ENCODE measurements at places on chromosomes 5 and 9. TPM values are rescaled to one million over a fixed set of nuclear protein-coding genes. Genes with fewer than 3 reads are reported as not detected.

DNA sequence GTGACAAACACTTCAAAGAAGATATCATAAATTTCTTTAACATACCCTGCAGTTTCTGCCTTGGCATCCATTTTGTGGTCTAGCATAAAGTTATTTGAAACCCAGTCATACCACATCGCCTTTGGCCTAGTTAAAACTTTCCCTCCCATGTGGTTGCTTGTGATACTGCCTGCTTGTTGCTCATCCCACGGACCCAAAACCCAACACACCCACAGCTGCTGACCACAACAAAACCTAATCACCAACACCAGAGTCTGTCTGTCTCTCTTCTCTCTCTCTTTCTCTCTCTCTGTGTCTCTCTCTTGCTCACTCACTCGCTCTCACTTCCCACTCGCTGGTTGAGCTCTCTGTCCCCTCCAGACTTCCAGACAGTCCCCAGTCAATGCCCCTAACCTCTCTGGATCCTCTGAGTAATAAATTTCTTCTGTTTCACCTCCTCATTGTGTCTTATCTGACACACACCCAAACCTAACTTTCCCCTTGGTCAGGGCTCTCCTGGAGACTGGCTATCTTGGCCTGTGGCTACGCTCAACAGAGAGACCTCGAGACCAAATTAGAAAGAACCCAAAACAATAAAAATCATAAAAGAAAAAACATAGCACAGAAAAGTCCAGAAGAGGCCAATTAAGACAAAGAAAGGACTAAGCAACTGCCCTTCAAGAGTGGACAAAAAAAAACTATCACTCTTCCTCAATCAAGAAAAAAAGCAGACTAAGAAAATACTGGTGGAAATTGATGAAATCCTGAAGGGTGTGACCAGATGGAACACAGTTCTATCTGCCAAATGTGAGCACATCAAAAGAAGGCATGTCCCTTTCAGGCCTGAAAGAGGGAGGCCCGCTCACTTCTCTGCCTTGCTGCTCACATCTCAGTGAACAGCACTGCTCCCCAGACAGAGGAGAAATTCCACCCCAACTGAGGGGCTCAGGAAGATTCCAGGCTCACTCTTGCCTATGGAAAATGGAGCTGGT lies 41.5 kb downstream of the TTLL11 start:
- no peak for DNase-seq

MOB3B gene
- 11.1 TPM for total RNA-seq

DNA sequence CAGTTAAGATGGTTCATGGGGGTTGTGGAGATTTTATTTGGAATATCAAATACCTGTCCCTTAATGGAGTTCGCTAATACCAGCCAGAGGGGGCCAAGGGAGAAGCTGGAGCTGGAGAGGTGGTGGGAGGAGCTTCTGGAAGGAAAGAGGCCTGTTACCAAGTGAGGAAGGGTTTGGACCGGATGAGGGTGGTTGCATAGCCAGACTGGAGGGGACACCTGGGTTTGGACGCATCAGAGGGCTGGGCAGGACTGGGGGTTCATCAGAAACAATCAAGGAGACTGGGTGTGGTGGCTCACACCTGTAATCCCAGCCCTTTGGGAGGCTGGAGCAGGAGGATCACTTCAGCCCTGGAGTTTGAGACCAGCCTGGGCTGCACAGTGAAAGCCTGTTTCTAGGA lies 111.8 kb upstream of the IER5L start:
- no peak for DNase-seq

DNA sequence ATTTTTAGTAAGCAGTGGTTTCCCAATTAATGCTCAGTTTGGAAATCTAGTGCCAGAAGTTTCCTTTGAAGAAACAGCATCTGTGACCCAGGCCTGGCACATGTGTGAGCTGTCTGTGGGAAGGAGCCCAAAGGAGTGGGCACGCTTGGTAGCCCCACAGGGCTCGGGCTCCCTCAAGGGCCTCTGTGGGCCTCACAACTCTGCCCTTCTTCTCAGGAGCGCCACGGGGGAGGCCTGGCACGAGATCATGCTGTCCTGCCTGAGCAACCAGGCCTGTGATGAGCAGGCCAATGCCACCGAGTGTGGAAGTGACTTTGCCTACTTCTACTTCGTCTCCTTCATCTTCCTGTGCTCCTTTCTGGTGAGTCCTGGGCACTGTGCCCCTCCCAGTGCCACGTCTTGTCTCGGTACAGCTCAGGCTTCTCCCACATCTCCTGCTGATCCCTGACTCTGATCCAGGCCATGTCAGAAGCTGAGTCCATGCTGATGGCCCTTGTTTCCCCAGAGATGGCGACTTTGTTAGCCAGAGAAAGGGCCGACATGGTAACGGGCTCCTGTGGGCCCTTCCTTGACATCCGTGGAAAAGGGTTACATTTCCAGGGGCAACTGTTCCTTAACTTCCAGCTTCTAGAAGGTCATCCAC lies 200.4 kb downstream of the CACNA1B start:
- no peak for DNase-seq

DNA sequence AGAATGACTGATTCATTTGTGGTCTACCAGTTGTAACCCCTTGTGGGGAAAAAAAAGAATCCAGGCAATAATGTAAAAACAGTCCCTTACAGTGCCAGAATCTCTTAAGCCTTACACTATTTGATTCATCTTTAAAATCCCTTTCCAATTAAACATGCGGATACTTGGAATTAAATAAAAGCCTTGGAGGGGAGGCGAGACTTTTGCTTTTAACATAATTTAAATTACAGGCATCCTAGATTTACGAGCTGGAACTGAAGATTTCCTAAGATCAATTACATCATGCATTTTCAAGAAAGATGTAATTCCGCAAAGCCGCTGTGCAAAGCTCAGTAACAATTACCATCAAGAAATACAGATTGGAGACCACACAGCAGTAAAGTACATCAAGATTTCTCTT lies 370.2 kb downstream of the MTRR start:
- no peak for DNase-seq

Measured in thoracic aorta (tissue), 2 donors.